ENCODE measurements at places on chromosomes 7 and 10.

GRCh38 chr10:77400033-77400432 lies 237.6 kb downstream of the KCNMA1 start:
- DNase-seq, result no peak

GRCh38 chr10:72812753-72813430 lies 80.6 kb upstream of the OIT3 start:
- DNase-seq, result no peak

DNA sequence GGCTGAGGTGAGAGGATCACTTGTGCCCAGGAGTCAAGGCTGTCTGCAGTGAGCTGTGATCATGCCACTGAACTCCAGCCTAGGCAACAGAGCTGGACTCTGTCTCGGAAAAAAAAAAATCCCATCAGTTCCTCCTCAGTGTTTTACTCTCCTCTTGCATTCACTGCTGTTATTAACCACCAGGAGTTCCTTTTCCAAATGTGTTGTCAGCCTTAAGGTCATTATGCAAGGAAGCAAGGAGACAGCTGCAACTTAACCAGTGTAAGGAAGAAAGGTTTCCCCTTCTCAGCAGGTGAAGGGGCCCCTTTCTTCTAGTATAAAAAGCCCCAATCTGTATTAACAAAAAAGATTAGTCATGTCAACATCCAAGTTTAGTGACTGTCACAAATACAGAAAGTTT lies 86.6 kb upstream of the LEP start:
- no peak for DNase-seq

- DNase-seq, result peak; percentile 63
These were observed at the start of gene CCDC7 for GRCh38 chr10:32445740-32446535. CCDC7 (plus strand) TSS chr10:32446140; CDS start chr10:32451643, 5,503 bp downstream.

- DNase-seq, result peak; percentile 38
These were observed 106.7 kb downstream of the TES start for GRCh38 chr7:116316838-116317628.

DNA sequence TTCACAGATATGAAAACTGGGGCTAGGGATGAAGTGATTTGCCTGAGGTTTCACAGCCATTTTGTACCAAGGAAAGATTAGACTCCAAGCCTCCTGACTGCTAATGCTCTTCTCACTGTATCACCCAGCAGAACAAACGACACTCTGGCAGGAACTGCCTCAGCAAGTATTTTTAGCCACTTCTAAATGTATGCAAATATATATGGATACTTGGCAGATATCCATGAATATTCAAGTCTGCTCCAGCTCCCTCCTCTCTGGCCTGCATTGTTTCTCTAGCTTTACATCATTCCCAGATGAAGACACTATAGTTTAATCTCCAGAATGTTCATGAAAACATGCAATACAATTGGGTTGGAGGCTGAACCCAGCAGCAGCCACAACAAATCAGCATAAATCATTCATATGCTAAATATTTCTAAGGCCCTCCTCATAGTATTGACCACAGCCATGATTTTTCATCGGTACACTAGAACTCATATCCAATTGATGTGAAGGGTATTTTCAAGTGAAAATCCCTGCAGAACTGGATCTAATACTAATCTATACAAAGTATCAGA lies 65.5 kb downstream of the HPSE2 start:
- no peak for DNase-seq

- no peak for DNase-seq
These were observed 94.3 kb downstream of the IDE start for GRCh38 chr10:92479547-92479946.

GRCh38 chr7:47153058-47153457 lies 428.9 kb downstream of the TNS3 start:
- no peak for DNase-seq

DNA sequence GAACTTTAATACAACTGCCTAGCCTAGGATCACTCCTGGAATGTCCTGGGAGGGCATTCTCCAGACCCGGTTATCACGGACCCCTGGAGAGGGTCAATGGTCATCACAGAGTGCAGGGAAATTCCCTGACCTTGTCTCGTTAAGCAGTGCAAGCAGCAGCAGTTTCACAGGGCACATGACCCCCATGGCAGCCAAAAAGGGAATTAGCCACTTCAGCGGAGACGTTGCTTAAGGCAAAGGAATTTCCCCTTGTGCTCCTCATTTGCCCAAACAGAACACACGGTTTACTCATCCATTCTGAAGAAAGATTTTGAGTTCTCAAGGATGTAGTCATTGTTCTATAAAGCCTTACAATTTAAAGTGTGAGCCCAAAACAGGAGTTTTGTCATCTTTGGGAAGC lies 260.3 kb downstream of the SNX13 start:
- peak; percentile 87 for DNase-seq

DNA sequence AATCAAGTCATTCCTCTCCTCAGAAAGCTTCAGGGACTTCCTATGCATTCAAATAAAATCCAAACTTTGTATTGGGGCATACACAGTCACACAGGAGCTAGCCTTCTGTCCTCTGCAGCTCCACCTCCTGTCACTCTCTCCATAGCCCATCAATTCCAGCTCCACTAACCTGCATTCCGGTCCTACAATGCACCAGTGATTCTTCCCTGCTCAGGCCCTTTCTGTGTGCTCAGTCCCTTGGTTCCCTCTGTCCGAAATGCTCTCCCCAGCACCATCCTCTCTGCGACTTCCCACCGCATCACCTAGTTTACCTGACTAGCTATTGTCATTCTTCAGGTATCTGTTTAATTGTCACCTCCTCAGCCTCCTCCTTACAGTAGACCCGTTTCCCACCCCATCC lies 26.4 kb upstream of the YAE1 start:
- DNase-seq, result no peak

- DNase-seq, result no peak
These were observed 165.5 kb downstream of the MDFIC start for GRCh38 chr7:115087437-115087836.

- no peak for DNase-seq
These were observed 72.1 kb upstream of the LYZL2 start for GRCh38 chr10:30701451-30702173.

All from posterior cingulate gyrus (tissue), 11 donors.